ENCODE measurements at places on chromosomes 2 and 18.

- no peak for DNase-seq
These were observed 76.0 kb upstream of the STK17B start for GRCh38 chr2:196247114-196247975.

DNA sequence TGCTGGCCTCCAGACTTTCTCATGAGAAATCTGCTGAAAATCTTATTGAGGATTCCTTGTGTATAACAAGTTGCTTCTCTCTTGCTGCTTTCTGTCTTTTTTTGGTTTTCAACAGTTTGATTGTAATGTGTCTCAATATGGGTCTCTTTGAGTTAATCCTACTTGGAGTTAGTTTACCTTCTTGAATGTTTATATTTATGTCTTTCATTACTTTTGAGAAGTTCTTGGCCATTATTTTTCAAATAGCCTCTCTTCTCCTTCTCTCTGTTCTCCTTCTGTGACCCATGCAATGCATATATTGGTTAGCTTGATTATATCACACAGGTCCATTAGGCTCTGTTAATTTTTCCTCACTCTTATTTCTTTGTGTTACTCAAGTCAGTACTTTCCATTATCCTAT, 67.4 kb upstream of the ADAM23 start:
- DNase-seq = no peak

GRCh38 chr2:106085181-106085940, 108.7 kb downstream of the UXS1 start:
- DNase-seq = peak; percentile 53

GRCh38 chr18:9348766-9349165, 14.2 kb downstream of the TWSG1 start:
- DNase-seq = no peak

- DNase-seq = no peak
These were observed 307.5 kb upstream of the ZEB2 start for GRCh38 chr2:144827404-144827803.

DNA sequence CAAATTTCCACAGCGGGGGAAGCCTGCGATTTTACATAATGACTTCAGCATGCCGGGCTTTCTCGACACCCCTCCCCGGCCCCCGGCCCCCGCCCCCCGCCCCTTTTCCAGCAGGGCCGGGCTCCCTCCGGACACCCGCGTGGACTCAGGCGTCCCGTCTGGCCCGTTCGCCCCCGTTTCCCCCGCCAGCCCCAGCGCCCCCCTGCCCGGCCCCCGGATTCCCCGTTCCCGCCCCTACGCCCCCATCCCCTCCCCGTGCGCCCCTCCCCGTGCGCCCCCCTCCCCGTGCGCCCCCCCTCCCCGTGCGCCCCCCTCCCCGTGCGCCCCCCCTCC, 456 bp upstream of the NFATC1 start:
- no peak for DNase-seq

- DNase-seq = no peak
These were observed 923.8 kb downstream of the LRP1B start for GRCh38 chr2:141207036-141207385.

- no peak for DNase-seq
These were observed 70.8 kb downstream of the DHRS9 start for GRCh38 chr2:169139993-169140767.

- peak; percentile 35 for DNase-seq
These were observed 38.1 kb downstream of the SNED1 start for GRCh38 chr2:241036397-241036963.

DNA sequence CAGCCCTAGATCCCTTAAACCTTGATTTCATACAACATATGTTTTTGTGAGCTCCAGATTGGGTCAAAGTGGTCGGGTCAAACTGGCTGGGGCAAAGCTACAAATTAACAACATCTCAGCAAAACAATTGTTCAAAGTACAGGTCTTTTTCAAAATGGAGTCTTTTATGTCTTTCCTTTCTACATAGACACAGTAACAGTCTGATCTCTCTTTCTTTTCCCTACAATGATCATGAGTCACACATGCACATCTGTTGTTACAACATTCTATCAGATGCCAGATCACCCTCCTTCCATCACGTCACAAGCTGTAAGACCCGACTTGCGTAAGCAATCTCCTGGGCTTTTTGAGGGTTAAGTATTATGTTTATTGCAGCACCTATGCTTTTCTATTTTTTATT, 55.1 kb downstream of the RHOB start:
- DNase-seq = no peak

- DNase-seq = no peak
These were observed 29.6 kb downstream of the DOK1 start for GRCh38 chr2:74584088-74584645.

GRCh38 chr2:85504778-85505261, 34.1 kb upstream of the MAT2A start:
- DNase-seq = no peak

DNA sequence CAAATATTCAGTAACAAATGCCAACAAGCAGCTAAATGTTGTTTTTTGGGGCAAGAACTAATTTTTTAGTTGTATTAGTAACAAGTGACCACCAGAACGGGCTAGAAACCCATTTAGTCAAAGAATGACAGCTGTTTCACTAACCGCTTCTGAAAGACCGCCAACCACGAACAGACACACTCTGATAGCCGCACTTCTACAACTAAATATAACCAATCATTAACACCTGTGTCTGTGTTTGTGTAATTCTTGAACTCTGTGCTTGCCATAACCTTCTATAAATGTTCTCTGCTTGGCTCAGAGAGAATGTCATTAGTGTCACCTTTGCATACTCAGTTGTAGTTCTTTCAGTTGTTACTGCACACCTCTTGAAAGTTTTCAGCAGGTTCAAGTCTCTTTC, 526.3 kb upstream of the LRRTM1 start:
- DNase-seq = no peak

- DNase-seq = no peak
These were observed 7.9 kb upstream of the ASPRV1 start for GRCh38 chr2:69969126-69969983.

DNA sequence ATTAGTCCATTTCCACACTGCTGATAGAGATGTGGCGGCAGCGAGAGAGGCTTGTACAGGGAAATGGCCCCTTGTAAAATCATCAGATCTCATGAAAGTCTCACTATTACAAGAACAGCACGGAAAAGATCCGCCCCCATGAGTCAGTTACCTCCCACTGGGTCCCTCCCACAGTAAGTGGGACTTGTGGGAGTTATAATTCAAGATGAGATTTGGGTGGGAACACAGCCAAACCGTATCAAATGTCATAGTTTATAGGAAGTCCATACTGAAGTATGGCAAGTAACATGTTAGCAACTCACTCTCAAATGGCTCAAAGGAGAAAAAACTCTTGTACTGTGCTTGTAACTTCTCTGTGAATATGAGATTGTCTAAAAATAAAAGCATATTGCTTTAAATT, 56.1 kb downstream of the FARP2 start:
- DNase-seq = no peak

GRCh38 chr2:98242003-98242402, 104.3 kb upstream of the CNGA3 start:
- DNase-seq = no peak

GRCh38 chr2:111664275-111664850, 219.6 kb downstream of the ANAPC1 start:
- DNase-seq = no peak

DNA sequence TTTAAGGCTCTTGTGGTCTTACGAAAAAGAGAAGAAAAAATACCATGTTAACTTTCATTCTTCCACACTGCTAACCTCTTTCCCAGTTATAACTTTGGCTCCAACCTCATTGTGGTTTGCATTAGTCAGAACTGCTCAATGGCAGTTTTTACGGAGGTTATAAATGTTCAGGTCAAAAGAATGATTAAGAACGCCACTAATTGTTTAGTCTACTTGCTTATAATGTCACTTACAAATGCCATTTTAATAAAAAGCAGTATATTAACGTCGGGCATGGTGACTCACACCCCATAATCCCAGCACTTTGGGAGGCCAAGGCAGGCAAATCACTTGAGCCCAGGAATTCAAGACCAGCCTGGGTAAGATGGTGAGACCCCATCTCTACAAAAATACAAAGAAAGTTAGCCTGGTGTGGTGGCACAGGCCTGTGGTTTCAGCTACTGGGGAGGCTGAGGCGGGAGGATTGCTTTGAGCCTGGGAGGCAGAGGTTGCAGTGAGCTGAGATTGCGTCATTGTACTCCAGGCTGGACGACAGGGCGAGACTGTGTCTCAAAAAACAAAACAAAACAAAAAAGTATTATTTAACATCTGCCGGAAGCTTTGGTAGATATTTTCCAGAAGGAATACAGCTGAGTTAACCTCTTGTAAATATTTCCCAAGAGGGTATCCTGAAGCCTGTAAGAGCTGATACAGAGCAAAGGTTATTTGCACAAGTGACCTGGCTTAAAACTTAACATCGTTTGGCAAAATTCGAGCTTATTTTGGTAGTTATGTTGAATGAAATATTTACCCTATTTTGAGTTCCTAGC, 5.1 kb downstream of the AGPS start:
- no peak for DNase-seq
